Activated CD8-positive, alpha-beta T cell treated with anti-CD3 and anti-CD28 coated beads for 36 hours (primary cell): ENCODE measurements at places on chromosomes 2 and 18.

DNA sequence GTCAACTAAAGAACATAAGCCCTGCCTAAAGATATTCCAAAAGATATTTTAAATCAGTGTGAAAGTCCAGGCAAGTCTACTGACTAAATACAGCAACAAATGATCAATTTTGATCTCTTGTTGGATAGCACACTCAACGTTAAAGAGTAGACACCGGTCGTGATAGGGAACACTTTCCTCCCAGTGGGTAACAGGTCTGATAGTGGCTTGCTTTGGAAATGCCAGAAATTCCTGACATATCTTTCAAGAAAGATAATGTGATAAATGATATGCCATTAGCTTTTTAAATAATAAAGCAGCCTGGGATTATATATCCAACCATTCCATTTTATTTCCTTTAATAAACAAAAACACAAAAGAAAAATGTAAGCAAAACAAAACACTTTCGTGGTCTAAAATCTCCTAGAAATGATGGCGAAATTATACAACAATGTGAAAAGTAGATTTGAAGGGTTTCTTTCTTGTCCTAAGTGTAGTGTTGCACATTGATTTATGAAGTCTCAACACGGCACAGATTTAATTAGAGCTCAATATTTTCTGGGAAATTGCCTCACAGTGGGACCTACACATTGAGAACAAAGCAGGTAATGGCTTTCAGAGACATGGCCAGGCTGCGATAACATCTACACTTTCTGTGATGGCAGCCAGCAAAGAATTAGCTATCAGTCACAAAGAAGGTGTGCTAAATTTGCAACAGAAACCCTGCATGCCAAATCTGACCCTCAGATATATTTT, 158.6 kb downstream of the PPP1R1C start:
- no peaks in the 10 kb centered on the region for H3K4me1 ChIP-seq
- H3K27ac ChIP-seq = no peak overlapping the region
- DNase-seq = no peak
- H3K36me3 ChIP-seq = no peaks in the 10 kb centered on the region
- H3K27me3 ChIP-seq = no peaks in the 10 kb centered on the region
- H3K4me3 ChIP-seq = no peak overlapping the region

DNA sequence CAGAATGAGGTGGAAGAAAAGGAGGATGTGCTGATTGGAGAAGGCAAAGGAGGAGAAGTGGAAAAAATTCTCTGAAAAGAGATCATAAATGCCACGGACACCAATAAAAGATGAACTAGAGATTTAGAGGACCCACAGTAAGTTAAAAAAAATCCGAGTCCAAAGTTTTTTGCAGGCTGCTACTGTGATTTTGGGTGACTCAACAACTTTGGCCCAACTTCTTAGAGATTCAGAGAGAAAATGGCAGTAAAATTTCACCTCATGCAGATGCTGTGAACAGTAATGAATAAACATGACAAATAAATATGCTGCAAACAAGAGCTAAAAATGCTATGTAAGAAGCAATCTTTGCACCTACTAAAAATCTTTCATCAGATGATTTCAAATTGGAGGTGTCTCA, 176.9 kb upstream of the SESTD1 start:
- no peak overlapping the region for H3K4me3 ChIP-seq
- H3K27me3 ChIP-seq = peaks cover 11% of the 10 kb centered on the region
- no peak overlapping the region for H3K27ac ChIP-seq

DNA sequence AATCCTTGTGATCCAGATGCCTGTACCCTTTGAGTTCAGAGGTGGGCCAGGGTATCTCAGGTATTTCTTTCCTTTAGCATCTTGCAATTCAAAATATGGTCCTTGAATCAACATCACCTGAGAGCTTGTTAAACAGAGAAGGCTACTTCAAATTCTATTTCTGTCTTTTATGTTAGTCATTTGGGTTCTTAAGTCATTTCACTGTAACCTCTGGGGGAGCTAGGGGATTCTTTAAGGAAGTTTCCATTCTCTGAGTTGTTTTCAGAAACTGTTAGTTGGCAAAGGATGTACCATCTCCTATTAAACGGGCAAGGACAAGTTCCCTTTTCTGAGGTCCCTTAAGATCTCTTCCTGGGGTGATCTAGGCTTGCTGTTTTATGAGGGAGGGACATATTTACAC, 16.6 kb downstream of the CFLAR start:
- H3K4me1 ChIP-seq = peaks cover 54% of the 10 kb centered on the region
- H3K4me3 ChIP-seq = peak overlapping the region; percentile 95
- no peak for DNase-seq
- peaks cover 78% of the 10 kb centered on the region for H3K36me3 ChIP-seq

DNA sequence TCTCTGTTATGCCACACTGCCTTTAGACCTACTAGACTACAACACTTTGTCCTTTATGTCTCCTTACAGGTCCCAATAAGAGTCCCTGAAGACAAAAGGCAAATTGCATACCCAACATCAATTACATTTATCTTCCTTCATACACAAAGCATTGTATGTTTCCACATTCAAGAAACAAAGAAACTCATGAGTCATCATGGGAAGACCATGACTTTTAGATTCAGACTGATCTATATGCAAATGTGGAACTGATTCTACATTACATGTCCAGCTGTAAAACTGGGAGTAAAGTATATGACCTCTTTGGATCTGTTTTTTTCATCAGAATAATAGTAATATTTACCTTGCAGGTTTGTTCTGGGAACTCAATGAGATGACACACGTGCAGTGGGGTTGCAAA, 25.2 kb upstream of the HNMT start:
- no peak overlapping the region for H3K27ac ChIP-seq
- H3K4me3 ChIP-seq = no peak overlapping the region
- no peaks in the 10 kb centered on the region for H3K36me3 ChIP-seq
- peaks cover 3% of the 10 kb centered on the region for H3K27me3 ChIP-seq
- H3K4me1 ChIP-seq = no peaks in the 10 kb centered on the region

DNA sequence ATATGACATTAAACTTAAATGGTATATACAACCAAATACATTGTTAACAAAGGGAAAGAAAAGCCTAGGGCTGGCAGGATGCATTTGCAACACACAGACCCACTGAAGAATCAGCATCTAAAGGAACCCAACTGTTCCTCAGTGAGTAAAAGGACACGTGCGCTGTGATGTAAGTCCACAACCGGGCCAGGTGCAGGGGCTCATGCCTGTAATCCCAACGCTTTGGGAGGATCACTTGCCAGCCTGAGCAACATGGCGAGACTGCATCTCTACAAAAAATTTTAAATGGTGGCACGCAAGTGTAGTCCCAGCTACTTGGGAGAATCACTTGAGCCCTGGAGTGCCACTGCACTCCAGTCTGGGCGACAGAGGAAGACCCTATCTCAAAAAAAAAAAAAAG, 3.9 kb downstream of the DTNB start:
- no peak overlapping the region for H3K27ac ChIP-seq
- H3K27me3 ChIP-seq = peaks cover 3% of the 10 kb centered on the region
- peaks cover 27% of the 10 kb centered on the region for H3K4me1 ChIP-seq

GRCh38 chr2:190365499-190366204, 22.3 kb downstream of the INPP1 start:
- DNase-seq = no peak
- no peaks in the 10 kb centered on the region for H3K27me3 ChIP-seq
- no peak overlapping the region for H3K27ac ChIP-seq
- H3K4me3 ChIP-seq = no peak overlapping the region
- no peaks in the 10 kb centered on the region for H3K36me3 ChIP-seq

GRCh38 chr2:98564541-98565132, 43.7 kb downstream of the COA5 start:
- H3K4me1 ChIP-seq = peaks cover 10% of the 10 kb centered on the region
- no peak overlapping the region for H3K27ac ChIP-seq
- H3K36me3 ChIP-seq = peaks cover 24% of the 10 kb centered on the region
- no peaks in the 10 kb centered on the region for H3K27me3 ChIP-seq
- H3K4me3 ChIP-seq = no peak overlapping the region

GRCh38 chr2:105183555-105184323, 57.8 kb upstream of the GPR45 start:
- no peaks in the 10 kb centered on the region for H3K36me3 ChIP-seq
- H3K27ac ChIP-seq = no peak overlapping the region
- peaks cover 6% of the 10 kb centered on the region for H3K27me3 ChIP-seq
- no peak for DNase-seq
- no peaks in the 10 kb centered on the region for H3K4me1 ChIP-seq

DNA sequence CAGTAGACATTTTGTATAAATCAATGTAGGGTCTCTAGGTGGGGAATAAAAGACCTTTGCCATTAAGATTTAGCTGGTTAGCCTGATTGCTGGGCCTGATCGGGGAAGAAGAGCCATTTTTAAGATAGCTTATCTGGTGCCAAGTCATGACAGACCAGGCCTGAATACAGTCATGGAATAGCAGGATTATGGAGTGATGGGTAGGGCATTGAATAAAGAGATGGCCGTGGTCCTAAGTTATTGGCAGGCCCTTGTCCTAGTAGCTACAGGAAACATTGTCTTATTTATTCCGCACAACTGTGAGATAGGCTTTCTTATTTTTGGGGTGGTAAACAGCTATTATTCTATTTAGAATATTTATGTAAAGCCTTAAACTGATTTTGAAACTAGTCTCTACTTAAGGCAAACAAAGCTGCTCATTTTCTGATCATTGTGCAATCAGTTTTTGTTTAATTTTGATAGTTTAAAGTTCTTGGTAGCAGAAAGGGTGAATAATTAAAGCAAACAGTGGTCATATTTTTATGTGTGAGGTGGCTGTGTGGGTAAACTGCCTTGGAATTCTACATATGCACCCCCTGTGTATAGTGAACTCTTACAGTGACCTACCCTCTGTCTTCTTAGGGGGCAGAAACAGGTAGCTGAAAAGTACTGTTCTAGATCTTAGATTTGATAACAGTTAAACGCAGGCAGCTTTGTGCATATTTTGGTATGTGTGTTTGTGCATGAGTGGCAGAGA, 22.6 kb downstream of the ZNF236 start:
- H3K4me3 ChIP-seq = no peak overlapping the region
- H3K27ac ChIP-seq = no peak overlapping the region
- DNase-seq = no peak
- H3K4me1 ChIP-seq = peaks cover 18% of the 10 kb centered on the region

- no peak for DNase-seq
- H3K4me1 ChIP-seq = no peaks in the 10 kb centered on the region
- no peak overlapping the region for H3K4me3 ChIP-seq
Observed at GRCh38 chr2:18719978-18720775, 130.8 kb upstream of the NT5C1B start.

GRCh38 chr2:135258193-135258592, 206.1 kb downstream of the RAB3GAP1 start:
- no peaks in the 10 kb centered on the region for H3K27me3 ChIP-seq
- H3K36me3 ChIP-seq = peaks cover 4% of the 10 kb centered on the region
- peak; percentile 17 for DNase-seq
- no peak overlapping the region for H3K27ac ChIP-seq
- no peaks in the 10 kb centered on the region for H3K4me1 ChIP-seq
- H3K4me3 ChIP-seq = no peak overlapping the region

DNA sequence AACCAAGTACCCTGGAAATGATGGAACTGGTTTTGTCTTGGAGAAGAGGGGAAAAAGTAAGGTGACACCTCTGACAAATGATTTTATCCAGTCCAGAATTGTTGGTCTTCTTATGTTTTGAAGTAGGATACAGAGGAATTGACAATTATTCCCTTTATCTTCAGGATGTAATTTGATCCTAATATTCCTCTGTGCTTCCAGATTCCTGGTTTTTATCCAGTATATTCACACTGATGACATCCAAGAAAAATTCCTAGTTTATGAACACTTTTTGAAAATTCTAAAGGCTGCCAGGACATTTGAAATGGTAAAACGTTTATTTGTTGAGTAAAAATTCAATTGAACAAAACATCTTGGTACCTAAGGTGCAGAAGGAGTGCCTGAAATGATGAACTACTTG, 22.2 kb upstream of the ETAA1 start:
- DNase-seq = no peak
- no peaks in the 10 kb centered on the region for H3K4me1 ChIP-seq
- H3K27ac ChIP-seq = no peak overlapping the region

- H3K4me3 ChIP-seq = peak overlapping the region; percentile 94
- peaks cover 18% of the 10 kb centered on the region for H3K36me3 ChIP-seq
- H3K27ac ChIP-seq = peak overlapping the region; percentile 86
- no peak for DNase-seq
- peaks cover 29% of the 10 kb centered on the region for H3K4me1 ChIP-seq
- H3K27me3 ChIP-seq = no peaks in the 10 kb centered on the region
Observed at GRCh38 chr2:121754851-121755236, 607 bp upstream of the TSN start.

- H3K27ac ChIP-seq = no peak overlapping the region
- no peak for DNase-seq
- H3K27me3 ChIP-seq = no peaks in the 10 kb centered on the region
- no peaks in the 10 kb centered on the region for H3K4me1 ChIP-seq
Observed at GRCh38 chr18:1045658-1046057, 141.0 kb downstream of the ADCYAP1 start.

DNA sequence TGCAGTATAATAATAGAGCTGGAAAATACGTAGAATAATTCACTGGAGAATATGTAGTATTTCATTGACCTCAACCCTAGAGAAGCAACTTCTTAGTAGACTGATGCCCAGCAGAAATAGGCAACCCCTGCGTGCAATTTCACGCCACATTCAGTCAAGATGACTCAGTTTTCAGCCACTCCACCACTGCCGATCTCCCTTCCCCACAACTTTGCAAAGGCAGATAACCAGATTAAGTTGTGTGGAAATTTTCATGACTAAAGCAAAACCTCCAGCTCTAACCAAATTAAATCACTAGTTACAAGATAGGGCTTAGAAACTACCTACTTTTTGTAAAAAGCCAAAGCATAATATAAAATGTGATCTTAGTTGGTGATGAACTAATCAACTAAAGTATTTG, 63.3 kb upstream of the STK17B start:
- peaks cover 36% of the 10 kb centered on the region for H3K36me3 ChIP-seq
- peak overlapping the region; percentile 44 for H3K4me3 ChIP-seq
- DNase-seq = peak; percentile 85
- peak overlapping the region; percentile 96 for H3K27ac ChIP-seq
- peaks cover 87% of the 10 kb centered on the region for H3K4me1 ChIP-seq
- no peaks in the 10 kb centered on the region for H3K27me3 ChIP-seq

- H3K36me3 ChIP-seq = no peaks in the 10 kb centered on the region
- no peak overlapping the region for H3K27ac ChIP-seq
- no peaks in the 10 kb centered on the region for H3K27me3 ChIP-seq
- no peak for DNase-seq
Observed at GRCh38 chr2:145464866-145465265, 944.9 kb upstream of the ZEB2 start.

GRCh38 chr2:119691651-119692245, 12.7 kb downstream of the TMEM177 start:
- peaks cover 25% of the 10 kb centered on the region for H3K4me1 ChIP-seq
- no peaks in the 10 kb centered on the region for H3K36me3 ChIP-seq
- H3K27ac ChIP-seq = no peak overlapping the region
- no peak for DNase-seq
- H3K4me3 ChIP-seq = no peak overlapping the region
- no peaks in the 10 kb centered on the region for H3K27me3 ChIP-seq

DNA sequence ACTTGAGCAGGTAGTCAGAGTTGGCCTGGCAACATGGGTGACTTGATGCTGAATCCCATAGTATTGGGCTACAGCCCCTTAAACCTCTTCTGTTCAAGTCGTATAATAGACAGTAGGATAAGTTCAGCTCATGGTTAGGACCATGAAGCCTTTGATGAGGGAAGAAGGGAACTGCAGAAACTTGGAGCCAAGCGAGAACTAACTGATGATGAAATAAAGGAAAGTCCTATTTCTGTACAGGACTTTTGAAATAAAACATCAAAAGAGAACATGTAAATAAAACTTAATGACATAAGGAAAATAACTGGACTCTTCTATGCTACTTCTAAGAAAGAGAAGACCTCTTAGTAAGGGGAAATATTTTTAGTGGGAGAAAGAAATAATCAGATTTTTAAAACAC, 51.2 kb upstream of the UGP2 start:
- no peaks in the 10 kb centered on the region for H3K36me3 ChIP-seq
- H3K4me3 ChIP-seq = no peak overlapping the region
- no peak overlapping the region for H3K27ac ChIP-seq
- DNase-seq = no peak
- H3K4me1 ChIP-seq = peaks cover 7% of the 10 kb centered on the region
